ENCODE measurements at places on chromosomes 13 and 19.

DNA sequence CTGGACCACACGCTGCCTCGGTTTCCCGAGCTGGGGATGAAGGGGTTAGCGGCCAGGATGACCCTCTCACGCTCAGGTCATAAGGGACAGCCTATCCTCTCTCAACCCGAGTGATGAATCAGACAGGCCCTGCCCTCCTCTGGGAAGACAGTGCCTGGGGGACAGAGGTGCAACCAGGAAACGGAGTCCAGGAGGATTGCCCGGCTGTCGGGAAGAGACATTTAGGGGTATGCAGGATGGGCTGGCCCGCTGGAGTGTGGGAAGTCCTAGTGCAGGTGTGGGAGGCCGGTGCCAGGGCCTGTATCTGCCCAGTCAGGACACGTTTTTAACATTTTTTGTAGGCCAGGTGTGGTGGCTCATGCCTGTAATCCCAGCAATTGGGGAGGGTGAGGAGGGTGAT, 8.3 kb downstream of the LSM7 start:
- no peak overlapping the region for H3K4me3 ChIP-seq
- no peaks in the 10 kb centered on the region for H3K27me3 ChIP-seq
- no peaks in the 10 kb centered on the region for H3K4me1 ChIP-seq
- peaks cover 44% of the 10 kb centered on the region for H3K36me3 ChIP-seq

- no peak overlapping the region for H3K4me3 ChIP-seq
- H3K36me3 ChIP-seq = no peaks in the 10 kb centered on the region
- no peaks in the 10 kb centered on the region for H3K4me1 ChIP-seq
- no peak for DNase-seq
- no peak overlapping the region for H3K27ac ChIP-seq
Measured at GRCh38 chr13:101512650-101513049, 60.2 kb downstream of the ITGBL1 start.

DNA sequence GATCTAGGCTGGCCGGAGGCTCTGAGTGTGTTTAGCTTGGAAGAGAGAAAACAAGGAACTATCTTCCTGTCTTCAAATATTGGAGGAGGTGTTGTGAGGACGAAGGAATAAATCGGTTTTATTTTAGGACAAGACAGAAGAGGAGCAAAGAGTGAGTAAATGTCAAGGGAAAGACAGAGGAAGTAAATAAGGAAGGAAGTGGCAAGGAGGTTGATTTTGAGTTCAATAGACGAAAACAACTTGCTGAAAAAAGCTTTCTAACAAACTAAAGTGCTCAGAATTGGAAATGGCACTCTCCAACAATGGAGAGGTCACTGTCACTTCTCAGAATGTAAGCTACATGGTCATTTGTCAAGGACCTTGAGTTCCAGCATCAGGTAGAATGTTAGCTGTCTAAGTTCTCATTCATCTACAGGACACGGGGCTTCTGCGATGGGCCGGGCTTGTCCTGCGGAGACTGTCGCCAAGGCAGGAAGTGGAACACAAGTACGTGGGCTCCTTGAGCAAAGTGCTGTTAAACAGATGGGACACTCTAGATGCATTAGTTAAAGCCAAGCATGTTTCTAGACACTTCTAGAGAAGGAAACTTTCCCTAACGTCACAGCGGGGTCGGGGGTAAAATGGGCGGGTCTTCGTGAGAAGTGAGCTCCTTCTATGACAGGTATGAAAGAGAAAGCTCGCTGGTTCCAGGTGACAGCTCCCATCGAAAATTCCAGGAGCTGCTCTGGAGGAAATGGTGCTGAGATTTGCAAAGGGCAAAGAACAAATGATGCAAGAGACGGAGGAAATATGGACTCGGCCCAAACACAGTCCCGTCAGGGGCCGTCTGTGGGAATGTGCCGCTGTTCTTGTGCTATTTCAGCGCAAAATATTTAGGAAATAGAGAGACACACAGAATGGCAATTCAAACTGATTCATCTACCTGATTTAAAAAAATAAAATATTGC, 103.9 kb upstream of the UBL3 start:
- no peaks in the 10 kb centered on the region for H3K27me3 ChIP-seq
- DNase-seq = peak; percentile 39
- H3K27ac ChIP-seq = no peak overlapping the region
- no peaks in the 10 kb centered on the region for H3K36me3 ChIP-seq
- H3K4me3 ChIP-seq = no peak overlapping the region

GRCh38 chr13:49855930-49856329, 63.4 kb upstream of the KPNA3 start:
- no peak overlapping the region for H3K27ac ChIP-seq
- H3K36me3 ChIP-seq = no peaks in the 10 kb centered on the region
- H3K27me3 ChIP-seq = no peaks in the 10 kb centered on the region

GRCh38 chr19:39546599-39546998, 6.6 kb upstream of the EID2 start:
- no peak for DNase-seq
- H3K36me3 ChIP-seq = no peaks in the 10 kb centered on the region
- H3K27ac ChIP-seq = no peak overlapping the region

GRCh38 chr19:7578127-7578526, 17.5 kb upstream of the CAMSAP3 start:
- no peaks in the 10 kb centered on the region for H3K36me3 ChIP-seq
- no peak for DNase-seq
- H3K4me3 ChIP-seq = no peak overlapping the region

DNA sequence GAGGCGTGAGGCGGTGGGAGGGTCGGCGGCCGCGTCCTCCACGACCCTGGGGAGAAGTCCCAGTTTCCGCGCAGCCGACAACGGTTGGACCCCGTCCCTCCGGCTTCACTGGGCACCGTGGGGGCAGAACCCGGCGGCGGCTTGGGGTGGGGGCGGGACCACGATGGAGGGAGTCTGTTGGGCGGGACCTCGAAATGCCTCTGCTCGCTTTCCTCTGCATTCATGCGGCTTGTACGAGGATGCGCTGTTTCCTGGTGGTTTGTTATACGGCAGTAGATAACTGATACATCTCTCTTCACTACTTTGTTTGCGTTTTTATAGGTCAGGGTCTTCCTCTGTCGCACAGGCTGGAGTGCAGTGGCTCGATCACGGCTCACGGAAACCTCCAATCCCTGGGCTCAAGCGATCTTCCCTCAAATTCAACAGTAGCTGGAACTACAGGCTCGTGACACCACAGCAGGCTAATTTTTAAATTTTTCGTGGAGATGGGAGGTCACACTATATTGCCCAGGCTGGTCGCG, 24.6 kb upstream of the ZNF846 start:
- peak; percentile 88 for DNase-seq
- peaks cover 9% of the 10 kb centered on the region for H3K4me1 ChIP-seq
- no peaks in the 10 kb centered on the region for H3K27me3 ChIP-seq
- H3K4me3 ChIP-seq = peak overlapping the region; percentile 59
- peak overlapping the region; percentile 95 for H3K27ac ChIP-seq

DNA sequence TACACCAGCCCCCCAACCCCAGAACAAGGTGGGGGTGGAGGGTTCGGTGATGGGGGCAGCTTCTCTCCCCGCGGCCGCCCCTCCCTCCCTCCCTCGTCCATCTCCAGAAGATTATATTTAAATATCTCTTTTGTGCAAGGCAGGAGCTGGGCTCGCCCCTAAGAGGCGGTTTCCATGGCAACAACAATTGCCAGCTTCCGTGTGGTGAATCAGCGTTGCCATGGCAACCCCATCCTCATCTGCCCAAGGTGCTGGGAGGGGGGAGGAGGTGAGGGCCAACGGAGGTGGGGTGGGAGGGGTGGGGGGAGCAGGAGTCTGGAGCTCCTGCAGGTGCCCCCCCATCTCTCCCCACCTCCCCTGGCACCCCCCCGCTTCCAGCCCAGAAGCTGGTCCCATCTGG, 46.4 kb downstream of the CELF5 start:
- peaks cover 65% of the 10 kb centered on the region for H3K27me3 ChIP-seq
- no peak overlapping the region for H3K27ac ChIP-seq
- H3K36me3 ChIP-seq = no peaks in the 10 kb centered on the region
- H3K4me3 ChIP-seq = no peak overlapping the region

DNA sequence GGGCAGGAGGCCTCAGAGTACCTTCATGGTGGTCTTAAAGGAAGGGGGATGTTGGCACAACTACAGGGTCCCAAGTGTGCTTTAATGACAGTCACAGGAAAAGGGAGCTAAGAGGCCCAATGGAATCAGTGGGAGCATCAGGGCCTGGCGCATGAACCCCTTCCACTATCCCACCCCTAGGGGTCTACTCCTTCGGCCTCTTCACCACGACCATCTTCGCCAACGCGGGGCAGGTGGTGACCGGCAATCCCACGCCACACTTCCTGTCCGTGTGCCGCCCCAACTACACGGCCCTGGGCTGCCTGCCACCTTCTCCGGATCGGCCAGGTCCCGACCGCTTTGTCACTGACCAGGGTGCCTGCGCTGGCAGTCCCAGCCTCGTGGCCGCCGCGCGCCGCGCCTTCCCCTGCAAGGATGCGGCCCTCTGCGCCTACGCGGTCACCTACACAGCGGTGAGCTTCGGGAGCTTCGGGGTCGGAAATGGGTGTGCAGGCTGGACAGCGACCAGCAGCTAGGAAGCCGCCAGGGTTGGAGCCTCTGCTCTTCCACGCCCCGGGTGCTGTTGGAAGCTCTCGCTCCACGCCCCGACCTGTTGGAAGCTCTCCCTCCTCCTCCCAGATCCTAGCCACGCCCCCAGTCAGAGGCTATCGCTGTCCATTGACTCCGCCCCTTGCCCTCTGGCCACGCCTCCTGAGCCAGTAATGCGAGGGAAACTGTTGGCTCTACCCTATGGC, 6.0 kb downstream of the PLPPR2 start:
- H3K27me3 ChIP-seq = no peaks in the 10 kb centered on the region
- H3K4me1 ChIP-seq = peaks cover 3% of the 10 kb centered on the region
- peak; percentile 88 for DNase-seq

GRCh38 chr19:19821366-19821951, at the start of gene ZNF506:
Gene ZNF506 (minus strand): TSS chr19:19821750. CDS start chr19:19821603, 147 bp downstream.
- H3K4me1 ChIP-seq = peaks cover 47% of the 10 kb centered on the region
- H3K27me3 ChIP-seq = no peaks in the 10 kb centered on the region
- peaks cover 10% of the 10 kb centered on the region for H3K36me3 ChIP-seq
- H3K4me3 ChIP-seq = peak within 1 kb of the TSS; percentile 62

DNA sequence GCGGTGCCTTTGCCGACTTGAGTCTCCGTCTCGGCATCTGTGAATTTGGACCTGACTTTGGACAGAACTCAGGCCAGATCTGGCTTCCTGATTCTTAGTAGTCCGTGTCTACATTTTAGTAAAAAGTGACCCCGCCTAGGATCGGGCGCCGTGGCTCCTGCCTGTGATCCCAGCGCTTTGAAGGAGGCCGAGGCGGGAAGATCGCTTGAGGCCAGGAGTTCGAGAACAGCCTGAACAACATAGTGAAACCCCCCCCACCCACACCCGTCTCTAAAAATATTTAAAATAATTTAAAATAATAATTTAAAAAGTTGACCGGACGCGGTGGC, 849 bp upstream of the TCF3 start:
- H3K4me1 ChIP-seq = peaks cover 29% of the 10 kb centered on the region
- H3K27me3 ChIP-seq = peaks cover 2% of the 10 kb centered on the region
- peaks cover 16% of the 10 kb centered on the region for H3K36me3 ChIP-seq
- H3K27ac ChIP-seq = peak overlapping the region; percentile 85
- peak overlapping the region; percentile 46 for H3K4me3 ChIP-seq

- DNase-seq = no peak
- H3K27me3 ChIP-seq = no peaks in the 10 kb centered on the region
- no peaks in the 10 kb centered on the region for H3K36me3 ChIP-seq
- no peaks in the 10 kb centered on the region for H3K4me1 ChIP-seq
Measured at GRCh38 chr13:36512771-36513170, 80.5 kb downstream of the CCNA1 start.

DNA sequence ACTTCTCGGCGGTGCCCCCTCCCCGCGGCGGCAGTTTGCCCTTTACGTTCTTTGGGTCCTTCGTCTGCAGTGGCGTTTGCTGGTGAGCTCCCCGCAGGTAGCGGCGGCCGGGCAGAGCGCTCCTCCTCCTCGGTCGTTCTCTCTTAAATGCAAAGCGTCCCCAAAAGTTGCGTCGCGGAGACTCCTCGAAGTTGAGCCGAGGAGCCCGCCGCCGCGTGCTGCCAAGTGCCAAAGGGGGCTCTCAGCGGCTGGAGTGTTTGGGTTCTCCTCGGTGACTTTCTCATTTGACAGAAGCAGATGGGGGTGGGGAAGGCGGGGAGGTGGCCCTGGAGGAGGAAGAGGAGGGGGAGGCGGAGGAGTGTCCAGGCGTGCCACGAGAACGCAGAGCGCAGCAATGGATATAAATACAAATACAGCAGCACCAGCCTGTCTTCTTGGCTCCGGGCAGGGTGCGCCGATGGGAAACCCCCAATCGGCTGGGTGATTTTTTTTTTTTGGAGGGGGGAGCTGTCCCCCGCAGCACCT, at the start of gene SOX21:
TSS of gene SOX21 (minus strand) at position 259 of the 525 bp plus-strand sequence. CDS start 496 bp downstream, outside the sequence.
- no peaks in the 10 kb centered on the region for H3K36me3 ChIP-seq
- peak within 1 kb of the TSS; percentile 80 for H3K27ac ChIP-seq
- no peak for DNase-seq
- H3K4me1 ChIP-seq = peaks cover 29% of the 10 kb centered on the region
- peaks cover 99% of the 10 kb centered on the region for H3K27me3 ChIP-seq

GRCh38 chr19:18605196-18605545, 1.4 kb downstream of the CRLF1 start:
- H3K4me3 ChIP-seq = peak overlapping the region; percentile 33
- no peaks in the 10 kb centered on the region for H3K36me3 ChIP-seq
- H3K27me3 ChIP-seq = peaks cover 80% of the 10 kb centered on the region

DNA sequence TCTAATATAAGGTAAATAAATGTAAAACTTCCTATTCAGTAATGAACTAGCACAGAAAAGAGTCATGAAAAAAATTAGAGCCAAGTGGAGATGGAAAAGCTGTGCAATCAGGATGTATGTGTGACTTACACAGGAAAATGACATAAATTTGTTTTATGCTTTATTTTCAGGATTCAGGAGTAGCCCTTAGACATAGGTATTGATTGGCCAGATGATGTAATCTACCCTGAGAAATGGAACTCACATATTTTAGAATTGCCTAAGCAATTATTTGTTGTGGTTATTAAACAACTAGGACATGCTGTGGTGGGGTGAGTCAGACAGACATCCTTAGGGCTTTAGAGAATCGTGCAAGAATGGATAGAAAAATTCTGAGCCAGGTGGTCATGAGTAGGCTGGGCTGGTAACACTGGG, 110.6 kb downstream of the PCDH9 start:
- H3K4me3 ChIP-seq = no peak overlapping the region
- no peaks in the 10 kb centered on the region for H3K27me3 ChIP-seq
- H3K36me3 ChIP-seq = no peaks in the 10 kb centered on the region
- DNase-seq = no peak
- no peaks in the 10 kb centered on the region for H3K4me1 ChIP-seq

DNA sequence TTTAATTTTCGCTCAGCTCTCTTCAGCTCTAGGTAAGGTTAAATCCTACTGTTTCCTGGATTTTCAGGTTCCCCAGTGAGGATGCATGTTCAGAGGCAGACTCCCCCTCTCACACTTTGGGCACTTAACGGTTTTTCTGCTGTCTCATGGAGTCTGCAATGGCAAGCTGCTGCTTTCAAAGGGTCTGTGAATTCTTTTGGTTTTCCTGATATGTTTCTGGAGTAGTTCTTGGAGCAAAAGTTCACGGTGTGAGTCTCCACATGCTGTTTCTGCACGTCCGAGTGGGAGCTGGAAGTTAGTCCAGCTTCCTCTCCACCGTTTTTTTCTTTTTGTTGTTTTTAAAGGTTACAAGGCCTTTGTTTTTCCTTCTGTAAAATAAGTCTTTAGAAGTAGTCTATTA, 35.4 kb downstream of the DNAJC15 start:
- no peaks in the 10 kb centered on the region for H3K27me3 ChIP-seq
- H3K4me1 ChIP-seq = peaks cover 15% of the 10 kb centered on the region

GRCh38 chr19:12364391-12365235, 870 bp downstream of the ZNF442 start:
- H3K4me1 ChIP-seq = peaks cover 20% of the 10 kb centered on the region
- no peak for DNase-seq
- H3K27me3 ChIP-seq = no peaks in the 10 kb centered on the region
- H3K36me3 ChIP-seq = no peaks in the 10 kb centered on the region

- no peaks in the 10 kb centered on the region for H3K36me3 ChIP-seq
- no peaks in the 10 kb centered on the region for H3K27me3 ChIP-seq
- H3K4me1 ChIP-seq = peaks cover 10% of the 10 kb centered on the region
Measured at GRCh38 chr13:59413126-59413525, 750.6 kb downstream of the DIAPH3 start.
